ENCODE measurements at places on chromosomes 2 and 18.

- peak; percentile 6 for DNase-seq
Observed at GRCh38 chr18:75162467-75162866, 46.5 kb downstream of the PTGR3 start.

DNA sequence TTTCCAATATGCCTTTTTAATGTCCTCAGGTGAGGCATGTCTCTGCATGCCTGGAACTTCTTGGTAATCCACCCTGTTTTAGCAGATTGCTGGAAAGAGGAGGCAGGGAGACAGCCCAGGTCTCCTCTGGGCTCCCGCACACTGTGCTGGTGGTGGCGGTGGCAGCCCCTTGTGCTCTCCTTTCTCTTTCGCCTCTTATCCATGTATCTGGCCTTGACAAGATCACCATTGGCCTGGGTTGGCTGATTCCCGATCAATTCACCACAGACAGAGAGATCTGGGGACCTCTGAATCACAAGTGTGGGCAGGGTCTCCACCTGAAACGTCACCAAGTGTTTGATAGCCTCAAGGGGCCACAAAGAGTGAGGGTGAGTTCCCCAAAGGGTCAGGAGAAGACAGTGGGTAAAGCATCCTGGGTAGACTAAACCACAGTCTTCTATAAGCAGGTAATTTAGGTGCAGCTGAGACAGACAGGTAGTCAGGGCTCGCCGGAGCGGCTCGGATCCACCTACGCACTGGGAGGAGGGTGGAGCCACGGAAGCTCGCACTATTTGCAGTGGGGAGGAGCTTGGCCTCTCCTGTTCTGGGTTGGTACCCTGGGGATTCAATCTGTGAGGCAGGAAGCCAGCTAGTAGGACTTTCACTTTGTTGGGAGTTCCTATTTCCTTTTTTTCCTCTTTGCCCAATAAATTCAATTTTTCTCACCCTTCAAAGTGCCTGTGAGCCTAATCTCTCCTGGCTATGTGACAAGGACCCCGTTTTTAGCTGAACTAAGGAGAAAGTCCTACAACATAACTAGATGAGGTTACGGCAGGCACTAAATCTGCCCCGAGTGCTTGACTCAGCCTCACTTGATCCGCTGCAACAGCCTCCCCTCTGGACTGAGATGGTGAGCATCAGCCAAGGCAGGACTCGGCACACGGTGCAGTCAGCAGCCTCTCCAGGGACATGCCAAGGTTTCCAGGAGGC lies 57.6 kb downstream of the SLC4A3 start:
- peak; percentile 36 for DNase-seq

GRCh38 chr2:217314021-217314460 lies 454.2 kb upstream of the TNP1 start:
- DNase-seq: no peak

DNA sequence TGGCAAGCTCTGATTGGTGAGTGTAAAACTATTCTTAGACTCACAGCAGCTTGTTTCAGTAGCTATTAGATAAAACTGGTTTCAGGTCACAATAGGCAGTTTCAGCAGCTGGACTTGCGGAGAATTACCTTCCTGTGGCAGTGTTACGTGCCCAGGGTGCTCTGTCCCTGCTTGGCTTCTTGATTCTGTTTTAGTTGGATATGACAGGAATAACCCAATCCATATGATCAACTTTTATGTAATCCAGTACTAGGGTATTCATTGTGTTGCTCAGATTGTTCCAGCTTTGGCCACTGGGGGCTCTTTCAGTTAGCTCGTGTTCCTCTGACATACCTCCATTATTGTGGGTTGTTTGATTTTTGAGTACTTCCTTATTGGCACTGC lies 43.1 kb downstream of the INPP4A start:
- DNase-seq: no peak

DNA sequence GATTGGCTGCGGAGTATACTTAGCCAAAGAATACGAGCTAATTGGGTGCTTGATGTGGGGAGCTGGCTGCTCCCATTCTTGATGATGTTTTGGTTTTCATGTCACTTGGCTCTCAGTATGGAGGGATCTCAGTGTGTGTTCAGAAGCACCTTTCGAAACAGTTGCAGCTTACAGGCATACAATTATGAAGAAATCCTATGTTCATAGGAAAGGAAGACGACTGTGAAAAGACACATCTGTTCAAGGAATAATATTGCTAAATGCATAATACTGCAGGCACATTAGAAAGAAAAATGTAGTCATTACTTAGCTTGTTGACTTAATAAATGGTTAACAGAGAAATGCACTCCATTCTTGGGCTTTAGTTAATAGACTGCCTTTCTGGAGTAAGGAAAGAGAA lies 4.1 kb downstream of the LRRC30 start:
- no peak for DNase-seq

DNA sequence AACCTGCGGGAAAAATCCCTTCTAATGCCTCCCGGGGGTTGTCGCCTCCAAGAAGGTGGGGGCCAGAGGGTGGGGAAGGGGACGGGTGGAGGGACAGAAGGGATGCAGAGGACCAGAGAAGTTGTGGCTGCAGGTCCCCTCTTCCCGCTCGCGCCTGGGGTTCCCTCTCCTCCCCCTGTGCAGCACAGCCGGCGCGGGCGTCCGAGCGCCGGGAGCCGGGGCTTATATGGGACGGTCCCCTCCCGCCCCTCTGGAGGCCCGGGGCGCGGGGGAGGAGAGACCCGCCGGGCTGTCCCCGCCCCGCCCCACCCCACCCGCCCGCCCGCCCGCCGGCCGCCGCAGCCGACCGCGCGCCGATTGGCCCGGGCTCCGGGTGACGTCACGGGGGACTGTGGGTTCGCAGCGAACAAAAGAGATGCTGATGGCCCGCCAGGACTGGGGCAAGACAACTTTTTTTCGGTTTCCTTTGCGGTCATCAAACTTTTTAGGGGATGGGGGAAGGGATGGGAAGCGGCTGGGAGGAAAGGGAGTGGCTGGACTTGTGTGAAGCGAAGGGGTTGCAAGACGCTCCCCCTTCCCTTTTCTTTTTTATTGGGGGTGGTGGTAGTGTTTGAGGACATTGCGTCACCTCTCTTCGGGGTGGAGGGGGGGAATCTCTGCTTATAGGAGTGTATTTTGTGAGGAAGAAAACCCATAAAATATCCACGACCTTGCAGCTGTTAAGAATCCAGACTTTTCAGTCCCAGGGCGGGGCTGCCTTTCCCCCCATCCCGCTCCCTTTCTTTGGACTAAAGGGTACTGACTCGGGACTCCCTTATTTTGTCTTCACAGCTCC lies at the start of gene FN1:
Gene FN1, minus strand, starts transcription at position 199 of the 835 bp plus-strand sequence. CDS start 266 bp downstream, outside the sequence.
- peak; percentile 89 for DNase-seq

DNA sequence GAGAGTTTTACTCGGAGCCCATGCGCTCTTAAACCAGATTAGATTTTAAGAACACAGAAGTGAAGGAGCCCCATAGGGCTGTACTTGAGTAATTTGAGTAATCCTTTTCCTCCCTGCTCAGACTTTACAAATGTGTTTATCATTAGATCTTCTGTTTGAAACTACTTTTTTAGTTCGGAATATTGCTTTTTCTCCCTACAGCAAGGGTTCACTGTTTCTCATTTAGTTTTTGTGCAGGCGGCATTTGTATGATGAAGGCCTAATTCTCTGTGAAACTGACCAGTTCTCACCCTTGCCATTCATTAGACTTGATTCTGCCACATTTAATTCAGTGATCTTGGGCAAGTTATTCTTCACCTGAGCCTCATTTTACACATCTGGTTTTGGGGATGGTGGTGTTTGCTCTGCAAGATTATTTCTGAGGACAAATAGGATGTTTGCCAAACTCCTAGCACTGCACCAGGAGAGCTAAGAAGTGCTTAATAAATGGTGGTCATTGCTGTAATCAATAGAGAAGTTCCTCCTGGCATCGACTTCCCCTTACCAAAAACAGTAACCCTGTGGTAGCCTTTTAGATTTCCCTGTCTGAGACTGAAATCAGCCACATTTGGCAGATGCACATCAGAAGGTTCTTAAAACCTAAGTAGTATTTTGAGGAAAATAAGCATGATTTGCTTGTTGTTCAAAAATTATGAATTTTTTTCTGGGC lies 2.2 kb downstream of the B3GNT2 start:
- no peak for DNase-seq

- DNase-seq: peak; percentile 76
Observed at GRCh38 chr18:61333746-61334490, 688 bp downstream of the CDH20 start.

DNA sequence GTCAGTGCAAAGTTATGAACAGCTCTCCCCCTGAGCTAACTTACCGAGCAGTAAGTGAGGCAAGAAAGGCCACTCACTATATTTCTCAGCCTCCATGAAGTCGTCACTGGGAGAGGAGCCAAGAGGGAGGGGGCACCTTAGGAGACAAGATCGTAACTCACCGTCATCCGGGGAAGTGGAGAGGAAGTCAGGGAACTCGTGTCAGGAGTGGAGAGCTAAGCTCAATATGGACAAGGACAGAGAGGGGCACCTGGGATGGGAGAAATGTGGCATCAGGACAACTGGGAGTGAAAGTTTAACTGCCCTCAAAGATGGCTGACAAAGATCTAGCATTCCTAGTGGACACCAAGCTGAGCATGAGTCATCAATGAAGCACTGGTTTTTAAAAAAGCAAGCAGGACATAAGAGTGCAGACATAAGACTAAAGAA lies 37.1 kb downstream of the BCL11A start:
- no peak for DNase-seq

DNA sequence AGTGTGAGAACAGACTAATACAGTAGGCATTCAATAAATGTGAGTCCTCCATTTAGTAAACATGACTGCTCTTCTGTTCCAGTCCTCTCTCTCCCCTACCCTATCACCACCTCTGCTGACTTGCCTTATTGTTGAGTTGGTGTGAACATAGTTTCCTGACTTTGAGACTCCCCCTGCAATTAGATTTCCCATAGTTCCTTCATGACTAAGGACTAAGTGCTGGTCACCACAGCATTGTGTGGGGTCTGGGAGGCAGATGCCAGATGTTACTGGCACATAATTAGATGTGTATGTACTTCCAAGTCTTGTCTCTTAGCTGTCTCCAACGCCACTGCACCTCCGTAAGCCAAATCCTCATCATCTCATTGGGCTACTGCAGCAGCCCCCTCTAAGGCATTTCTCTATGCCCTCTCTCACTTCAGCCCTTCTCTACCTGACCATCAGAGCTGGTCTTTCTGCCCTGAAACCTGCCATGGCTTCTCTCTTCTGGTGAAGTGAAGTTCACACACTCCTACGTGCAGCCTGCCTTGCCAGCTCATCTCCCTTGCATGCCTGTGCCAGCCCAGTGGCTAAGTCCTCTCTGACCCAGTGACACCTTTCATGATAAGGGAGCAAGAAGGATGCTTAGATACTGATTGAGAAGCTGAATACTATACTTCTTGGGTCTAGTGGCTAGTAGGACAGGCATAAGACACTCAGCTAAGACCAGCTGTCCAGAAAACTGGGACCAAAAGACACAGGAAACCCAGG lies 81.6 kb upstream of the ALPP start:
- DNase-seq: no peak

DNA sequence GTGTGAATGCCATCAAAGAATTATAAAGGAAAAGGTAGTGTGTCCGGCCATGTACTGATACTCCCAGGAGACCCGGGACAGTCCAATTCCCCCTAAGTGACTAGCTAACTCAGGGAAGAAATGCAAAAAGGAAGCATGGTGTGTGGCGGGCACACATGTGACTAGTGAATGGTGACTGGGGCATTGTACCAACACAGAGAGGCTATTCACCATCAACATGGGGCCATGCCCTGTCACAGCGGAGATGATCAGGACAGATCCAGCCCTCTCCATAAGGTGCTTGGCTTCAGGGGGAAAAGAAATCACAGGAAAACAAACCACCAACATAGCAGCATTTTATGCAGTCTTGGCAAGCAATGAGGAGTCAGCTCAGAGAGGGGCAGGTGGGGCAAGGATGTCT lies 34.3 kb downstream of the FAM168B start:
- DNase-seq: no peak

DNA sequence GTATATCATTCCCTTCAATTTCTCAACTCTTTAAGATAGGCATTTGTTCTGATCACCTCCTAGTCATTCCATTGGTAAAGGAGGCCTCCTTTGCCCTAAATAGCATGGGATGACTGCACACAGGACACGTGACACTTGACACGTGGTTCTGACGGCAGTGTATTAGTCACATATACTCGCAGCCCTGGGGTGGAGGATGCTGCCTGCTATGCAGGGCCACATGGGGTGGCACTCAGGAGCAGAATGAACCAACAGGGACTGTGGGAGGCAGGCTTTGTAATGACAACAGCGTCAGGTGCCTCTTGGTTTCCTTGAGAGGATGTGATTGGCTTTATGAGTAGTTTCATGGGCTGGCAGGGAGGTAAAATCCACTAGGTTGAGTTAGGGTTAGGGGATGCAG lies 9.3 kb upstream of the KCNS3 start:
- no peak for DNase-seq

DNA sequence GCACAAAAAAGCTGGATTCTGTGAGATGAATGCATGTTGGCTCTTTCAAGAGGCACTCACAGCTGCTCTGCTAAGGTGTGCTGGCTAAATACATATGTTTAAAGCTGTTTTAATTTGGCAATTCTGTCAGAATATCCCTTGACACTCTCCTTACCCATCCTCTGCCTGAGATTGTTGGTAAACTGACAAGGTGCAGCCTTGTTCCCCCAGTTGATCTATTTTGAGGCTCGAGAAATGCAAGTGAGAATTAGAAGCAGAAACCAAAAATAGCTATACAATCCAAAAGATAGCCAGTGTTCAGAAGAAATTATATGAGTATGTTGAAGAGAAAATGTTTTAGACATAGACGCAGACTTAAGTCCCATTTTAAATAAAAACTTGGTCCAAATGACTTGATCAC lies 971.7 kb upstream of the GYPC start:
- no peak for DNase-seq

DNA sequence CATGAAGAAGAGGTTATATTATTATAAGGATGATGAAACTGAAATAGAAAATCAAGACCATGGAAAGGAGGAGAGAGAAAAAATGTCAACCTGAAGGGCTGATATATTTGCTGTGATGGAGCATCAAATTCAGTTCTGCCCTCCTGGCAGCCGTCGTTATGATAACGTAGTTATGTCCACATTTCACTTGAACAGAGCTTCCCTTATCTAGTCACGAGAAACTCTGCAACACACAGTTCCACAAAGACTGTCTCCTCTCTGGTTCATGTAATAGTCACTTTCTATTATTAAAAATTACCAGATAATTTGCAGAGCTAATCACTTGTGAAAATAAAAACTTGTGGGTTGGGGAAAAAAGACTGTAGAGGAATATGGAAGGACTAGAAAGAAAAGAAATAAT lies 19.5 kb upstream of the RBMS1 start:
- no peak for DNase-seq

Data from D341Med (cell line).